ENCODE measurements at places on chromosomes 16 and 17.
A peak's percentile ranks its signal among the peaks of the same experiment; 100 is the strongest.

DNA sequence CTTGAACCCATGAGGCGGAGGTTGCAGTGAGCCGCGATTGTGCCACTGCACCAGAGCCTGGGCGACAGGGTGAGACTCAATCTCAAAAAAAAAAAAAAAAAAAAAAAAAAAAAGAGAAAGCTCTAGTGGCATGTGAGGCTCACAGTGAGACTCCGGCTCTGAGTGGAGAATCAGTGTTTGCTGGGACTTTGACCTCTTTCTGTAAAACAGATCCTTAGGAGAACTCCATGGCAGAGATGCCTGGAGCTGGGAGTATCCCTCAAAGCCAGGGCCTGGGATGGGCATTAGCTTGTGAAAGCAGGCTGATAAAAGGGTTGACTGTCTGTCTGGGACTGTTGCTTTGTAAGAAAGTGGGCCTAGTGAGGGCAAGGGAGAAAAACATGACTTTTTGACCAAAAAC is 46.4 kb downstream of the ZNF207 start:
- DNase-seq: no peak

DNA sequence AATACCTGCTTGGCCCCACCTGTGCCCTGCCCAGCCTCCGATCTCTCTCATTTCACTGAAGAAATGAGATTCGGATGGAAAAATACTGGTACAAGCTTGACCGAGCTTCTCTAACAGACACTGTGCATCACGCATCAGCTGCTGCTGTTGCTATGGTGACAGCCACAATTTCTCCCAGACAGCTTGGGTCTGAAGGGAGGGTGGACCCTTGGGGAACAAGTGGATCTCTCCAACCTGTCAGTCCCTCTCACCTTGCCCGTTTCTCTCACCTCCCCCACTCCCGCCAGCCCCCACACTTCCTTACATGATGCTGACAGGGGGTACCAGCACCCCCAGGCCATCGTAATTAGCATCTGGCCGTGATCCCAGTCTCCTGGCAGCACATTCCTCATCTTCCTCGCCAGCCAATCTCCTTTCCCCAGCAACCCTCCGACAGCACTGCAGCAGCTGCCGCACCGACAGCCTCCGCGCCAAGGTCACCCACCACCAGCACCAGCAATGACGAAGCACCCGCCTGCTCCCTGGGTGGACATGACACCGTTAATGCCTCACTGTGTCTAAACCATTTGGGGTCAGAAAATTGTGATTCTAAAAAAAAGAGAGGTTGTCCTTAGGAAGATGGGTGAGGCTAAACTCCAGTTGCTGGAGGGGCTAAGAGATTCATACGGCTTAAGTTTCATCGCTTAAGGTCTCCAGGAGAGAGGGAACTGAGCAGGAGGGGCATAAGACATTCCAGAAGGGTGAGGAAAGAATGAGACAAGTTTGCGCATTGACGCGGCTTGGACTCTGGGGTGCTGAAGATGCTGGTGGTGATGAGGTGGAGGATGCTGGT is 58.6 kb upstream of the TNRC6A start:
- no peak for DNase-seq

DNA sequence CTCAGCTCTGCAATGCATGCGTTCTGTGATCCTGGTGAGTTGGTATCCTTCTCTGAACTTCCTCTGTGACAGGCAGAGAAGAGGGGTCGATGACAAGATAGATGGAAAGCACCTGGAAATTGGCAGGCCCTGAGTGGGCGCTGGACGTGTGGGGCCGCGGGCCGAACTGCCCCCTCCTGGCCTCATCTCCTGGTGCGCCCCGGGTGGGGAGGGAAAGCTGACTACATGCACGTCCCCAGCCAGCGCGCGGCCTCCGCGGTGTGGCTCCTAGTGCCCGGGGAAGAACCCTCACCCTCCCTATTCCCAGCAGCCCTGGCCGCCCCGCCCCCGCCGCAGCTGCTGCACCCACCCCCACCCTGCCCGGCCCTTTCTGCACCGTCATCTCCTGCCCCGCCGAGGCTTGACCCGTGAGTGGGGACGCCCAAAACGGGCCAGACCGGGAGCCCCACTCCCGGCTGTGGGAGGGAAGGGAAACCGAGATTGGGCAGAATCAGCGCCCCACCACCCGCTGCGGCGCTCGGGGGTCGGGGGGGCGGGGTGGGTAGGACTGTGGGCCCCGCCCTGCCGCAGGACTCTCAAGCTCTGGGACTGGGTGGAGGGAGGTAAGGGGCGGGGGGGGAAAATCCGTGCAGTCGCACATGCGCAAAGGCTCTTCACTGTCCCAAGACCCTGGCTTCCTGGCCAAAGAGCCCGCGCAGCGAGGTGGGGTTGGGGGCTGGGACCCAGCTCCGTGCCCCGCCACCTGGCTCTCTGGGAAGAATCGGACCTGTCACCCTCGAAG is at the start of gene NOL3:
Gene NOL3, plus strand, starts transcription at position 371 of the 781 bp plus-strand sequence.
- DNase-seq: peak; percentile 28

GRCh38 chr16:57846078-57846697 is 43.9 kb upstream of the KIFC3 start:
- DNase-seq: no peak

- DNase-seq: no peak
Measured at GRCh38 chr16:70432356-70432722, 6.6 kb downstream of the ST3GAL2 start.

DNA sequence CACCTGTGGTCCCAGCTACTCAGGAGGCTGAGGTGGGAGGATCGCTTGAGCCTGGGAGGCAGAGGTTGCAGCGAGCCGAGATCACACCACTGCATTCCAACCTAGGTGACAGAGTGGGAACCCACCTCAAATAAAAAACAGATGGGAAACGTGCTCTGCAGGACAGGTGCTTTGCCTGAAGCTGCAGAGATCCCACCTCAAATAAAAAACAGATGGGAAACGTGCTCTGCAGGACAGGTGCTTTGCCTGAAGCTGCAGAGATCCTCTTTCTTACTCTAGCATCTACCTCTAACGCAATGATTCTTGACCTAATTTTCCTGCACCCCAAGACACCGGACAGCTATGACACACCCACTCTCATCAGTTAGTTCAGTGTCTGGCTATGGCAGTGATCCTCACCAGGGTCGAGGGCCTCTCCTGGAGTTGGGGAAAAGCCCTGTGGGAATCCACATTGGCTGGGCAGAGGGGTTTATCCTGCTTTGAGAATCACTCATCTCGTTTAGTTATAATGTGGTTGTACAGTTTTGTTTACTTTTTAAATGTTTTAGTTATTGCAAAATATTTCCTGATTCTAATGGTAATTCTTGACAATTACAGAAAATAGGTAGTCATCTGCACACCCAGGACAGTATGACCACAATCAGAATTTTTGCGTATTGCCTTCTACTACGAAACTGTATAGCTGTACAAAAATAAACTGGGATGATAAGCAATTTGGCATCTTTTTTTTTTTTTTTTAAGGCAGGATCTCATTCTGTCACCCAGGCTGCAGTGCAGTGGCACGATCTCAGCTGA is 11.4 kb downstream of the VPS53 start:
- DNase-seq: no peak

- DNase-seq: no peak
Measured at GRCh38 chr17:9763643-9764042, 27.7 kb downstream of the DHRS7C start.

GRCh38 chr17:73105431-73105830 is 12.9 kb upstream of the SLC39A11 start:
- no peak for DNase-seq
